ENCODE measurements at places on chromosomes 4 and X.
A peak's percentile ranks its signal among the peaks of the same experiment; 100 is the strongest.

DNA sequence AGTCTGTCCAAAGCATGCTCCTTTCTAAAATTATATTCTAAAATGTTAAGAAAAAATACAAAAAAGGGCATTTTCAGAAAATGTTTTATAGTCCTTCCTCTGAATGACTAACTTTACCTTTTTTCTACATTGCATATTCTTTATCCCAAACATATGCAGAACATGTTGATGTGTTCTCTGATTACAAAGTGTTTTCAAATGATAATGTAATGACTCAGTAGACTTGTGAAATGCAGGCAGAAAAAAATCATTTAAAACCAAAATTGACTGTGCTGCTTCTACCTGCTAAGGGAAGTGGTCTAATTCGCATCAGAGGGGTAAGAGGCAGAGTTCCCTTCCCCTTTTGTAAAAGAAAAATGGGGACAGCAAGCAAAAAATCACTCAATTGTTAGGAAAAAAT lies 22.7 kb upstream of the YTHDC1 start:
- H3K27me3 ChIP-seq, result peaks cover 13% of the 10 kb centered on the region
- H3K27ac ChIP-seq, result no peak overlapping the region
- H3K4me3 ChIP-seq, result peak overlapping the region; percentile 14
- DNase-seq, result no peak

DNA sequence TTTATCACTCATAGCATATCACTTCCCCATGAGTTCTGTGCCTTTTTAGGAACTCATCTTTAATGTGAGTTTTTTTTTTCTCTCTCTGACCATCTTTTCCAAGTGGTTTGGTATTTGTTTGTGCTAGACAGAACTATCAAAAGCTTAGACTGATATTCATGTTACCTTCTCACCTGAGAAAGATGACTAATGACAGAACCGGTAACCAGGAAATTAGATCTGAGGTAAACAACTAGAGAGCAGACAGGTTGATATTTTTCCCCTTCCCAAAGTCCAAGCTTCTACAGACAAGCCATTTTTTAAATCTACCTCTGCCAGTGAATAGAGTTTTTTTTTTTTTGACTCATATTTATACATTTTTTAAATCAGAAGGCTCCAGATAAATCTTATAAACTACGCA lies 17.0 kb upstream of the SRD5A3 start:
- DNase-seq, result no peak
- no peaks in the 10 kb centered on the region for H3K4me1 ChIP-seq
- H3K36me3 ChIP-seq, result peaks cover 2% of the 10 kb centered on the region
- no peak overlapping the region for H3K4me3 ChIP-seq
- H3K27ac ChIP-seq, result no peak overlapping the region

DNA sequence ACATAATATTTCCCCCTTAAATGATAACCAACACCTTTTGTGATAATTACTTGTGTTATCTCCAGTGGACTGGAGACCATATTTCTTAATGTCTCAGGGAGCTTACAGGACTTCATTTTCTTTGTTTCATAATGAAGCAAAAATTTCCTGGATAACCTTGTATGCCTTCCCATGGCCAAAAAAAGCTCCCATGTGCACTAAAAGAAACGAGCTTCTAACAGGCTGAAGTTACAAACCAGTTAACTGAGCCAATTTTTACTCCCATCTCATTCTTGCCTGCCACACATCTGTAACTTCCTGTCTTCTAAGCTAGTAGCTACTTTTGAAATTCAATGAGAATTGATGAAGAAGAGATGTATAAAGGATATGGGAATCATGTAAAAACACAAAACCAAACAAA lies 32.8 kb downstream of the GATB start:
- H3K27ac ChIP-seq, result no peak overlapping the region
- DNase-seq, result no peak
- H3K36me3 ChIP-seq, result peaks cover 6% of the 10 kb centered on the region

DNA sequence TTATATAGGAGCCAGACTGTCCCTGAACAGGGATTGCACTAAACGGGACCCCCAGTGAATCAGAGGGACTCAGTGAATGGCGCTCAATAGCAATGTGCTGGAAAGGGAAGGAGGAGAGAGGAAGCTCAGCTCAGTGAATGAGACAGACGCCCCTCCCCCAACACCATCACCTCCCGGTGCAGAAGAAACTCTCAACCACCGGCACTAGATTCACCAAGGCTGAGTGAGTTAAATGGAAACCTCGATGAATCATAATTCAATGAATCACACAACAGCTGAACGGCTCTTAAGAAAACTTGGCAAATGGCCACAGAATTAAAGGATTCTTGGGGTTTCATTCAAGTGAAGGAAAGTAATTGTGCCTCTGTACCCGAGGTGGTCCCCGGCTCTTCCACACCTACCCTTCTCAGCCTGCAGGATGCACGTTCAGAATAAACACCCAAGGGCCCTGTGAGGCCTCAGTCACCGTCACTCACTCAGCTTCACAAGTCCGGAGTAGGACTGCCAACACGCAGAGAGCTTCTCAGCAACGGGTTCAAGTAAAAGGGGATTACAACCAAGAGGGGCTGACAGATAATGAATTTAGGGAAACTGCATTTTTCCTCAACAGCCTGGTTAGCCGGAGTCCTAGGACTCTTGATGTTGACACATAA lies 29.3 kb downstream of the CRMP1 start:
- H3K27ac ChIP-seq, result no peak overlapping the region
- DNase-seq, result no peak
- no peaks in the 10 kb centered on the region for H3K27me3 ChIP-seq

DNA sequence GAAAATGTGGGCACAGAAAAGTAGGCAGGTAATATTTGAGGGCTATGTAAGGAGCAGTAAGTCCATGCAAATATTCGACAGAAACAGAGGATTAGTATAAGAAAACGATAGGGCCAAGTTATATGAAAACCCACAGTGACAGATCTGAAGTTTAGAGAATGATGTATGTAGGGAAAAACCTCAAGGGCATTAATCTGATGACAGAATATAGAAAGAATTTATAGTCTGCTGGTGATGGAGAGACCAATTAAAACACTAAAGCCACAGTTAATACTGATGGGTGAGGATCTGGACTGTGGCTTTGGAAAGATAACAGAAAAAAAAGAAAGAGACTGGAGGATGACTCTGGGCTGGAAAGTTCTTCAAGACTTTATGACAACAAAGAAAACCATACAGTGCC lies 169.7 kb downstream of the PALLD start:
- no peak for DNase-seq
- H3K4me1 ChIP-seq, result peaks cover 72% of the 10 kb centered on the region
- H3K36me3 ChIP-seq, result peaks cover 16% of the 10 kb centered on the region
